ENCODE measurements at places on chromosomes 11 and 22.

DNA sequence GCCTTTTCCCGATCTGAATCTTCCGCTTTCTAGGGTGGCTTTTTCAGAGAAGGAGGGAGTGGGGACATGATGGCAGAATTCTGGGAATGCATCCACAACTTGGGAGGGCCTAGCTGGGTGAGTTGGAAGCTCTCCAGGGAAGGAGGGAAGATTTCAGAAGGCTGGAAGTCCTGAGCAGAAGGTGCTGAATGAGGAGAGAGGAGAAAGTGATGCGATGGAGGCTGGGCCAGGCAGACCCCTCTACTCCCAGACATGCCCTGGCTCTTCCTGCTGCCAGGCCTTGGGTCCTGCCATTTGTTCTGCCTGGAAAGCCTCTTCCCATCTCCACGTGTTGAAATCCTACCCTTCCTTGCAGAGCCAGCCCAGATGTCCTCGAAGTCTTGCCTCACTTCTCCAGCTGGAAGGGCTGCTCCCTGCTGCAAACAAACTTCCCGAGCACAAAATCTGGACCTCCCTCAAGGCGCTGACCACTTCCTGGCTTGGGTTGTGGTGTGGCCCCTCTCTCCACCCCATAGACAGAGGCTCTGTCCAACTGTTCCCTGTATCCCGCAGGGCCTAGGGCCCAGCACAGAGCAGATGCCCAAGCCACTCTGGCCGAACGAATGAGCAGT, 16.8 kb downstream of the LRRC32 start:
- DNase-seq = no peak

DNA sequence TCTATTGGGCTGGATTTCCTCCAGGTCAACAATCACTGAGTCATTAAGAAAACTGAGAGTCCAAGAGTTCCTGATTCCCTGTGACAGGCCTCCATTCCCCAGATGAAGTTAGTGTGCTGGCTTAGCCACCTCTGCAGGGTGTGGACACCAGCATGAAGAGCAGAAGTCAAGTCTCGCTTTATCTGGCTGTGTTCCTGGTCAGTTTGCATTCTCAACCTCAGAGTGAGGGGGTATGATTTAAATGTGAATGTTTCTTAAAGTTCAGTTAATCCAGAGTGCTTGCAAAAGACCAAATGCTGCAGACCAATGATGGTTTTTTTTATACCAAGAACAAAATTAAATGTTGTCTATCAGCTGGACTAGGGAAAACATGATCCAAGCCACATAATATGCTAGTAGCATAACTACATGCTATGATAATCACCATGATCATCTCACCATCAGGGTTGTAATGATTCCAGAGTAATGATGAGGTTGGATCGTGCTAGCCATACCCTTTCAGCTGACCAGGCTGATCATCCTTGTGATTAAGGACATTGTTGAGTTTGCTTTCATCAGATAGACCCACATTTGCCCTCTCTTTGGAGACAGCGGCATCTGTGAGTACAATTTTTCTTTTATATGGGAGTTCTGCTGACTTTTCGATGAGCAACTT, 145.8 kb upstream of the ARHGAP20 start:
- no peak for DNase-seq

DNA sequence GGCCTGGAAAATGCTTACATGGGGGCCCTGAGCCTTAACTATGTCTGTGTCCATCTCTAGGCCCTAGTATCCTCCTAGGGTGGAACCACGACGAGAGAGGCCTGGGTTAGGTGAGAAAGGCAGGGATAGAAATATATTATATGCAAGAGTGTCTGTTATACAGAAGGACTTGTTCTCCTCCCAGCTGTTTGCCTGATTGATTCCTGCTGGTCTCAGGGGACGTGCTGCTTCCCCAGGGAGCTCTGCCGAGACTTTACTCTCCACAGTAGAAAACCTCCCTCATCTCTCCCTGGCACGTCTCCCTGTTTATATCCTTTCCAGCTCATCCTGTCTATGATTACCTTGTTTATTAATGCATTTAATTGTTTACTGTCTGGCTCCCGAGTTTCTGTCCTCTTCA, 132.6 kb downstream of the MIAT start:
- DNase-seq = no peak

DNA sequence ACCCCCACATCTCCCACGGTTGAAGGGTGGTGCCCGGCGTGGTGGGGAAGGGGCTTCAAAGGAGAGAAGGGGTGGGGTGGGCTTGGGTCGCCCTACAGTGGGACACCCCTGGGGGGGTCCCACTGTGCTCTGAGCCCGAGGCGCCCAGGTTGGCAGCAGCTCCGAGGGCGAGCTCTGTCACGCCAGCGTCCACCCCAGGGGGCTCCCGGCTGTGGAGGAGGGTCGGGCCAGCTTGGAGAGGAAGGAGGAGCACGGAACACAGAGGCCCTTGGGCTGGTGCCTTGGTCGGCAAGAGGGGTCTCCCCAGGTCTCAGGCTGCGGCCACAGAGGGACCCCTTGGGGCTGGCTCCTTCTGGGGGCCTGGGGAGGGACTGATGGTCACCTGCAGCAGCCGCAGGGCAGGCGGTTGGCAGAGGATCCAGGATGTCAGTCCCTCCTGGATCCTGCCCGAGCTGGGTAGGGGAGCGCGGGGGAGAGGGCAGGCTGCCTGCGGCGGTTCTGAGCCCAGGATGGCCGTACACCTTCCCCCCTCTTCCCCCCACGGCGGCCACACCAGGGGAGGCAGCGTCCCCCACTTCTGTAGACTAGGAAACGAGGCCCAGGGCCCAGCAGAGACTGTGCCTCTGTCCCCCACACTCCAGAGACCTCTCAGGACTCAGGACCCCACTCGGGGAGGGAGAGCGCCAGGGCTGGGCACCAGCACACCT, 788 bp downstream of the MUC6 start:
- DNase-seq = no peak

- no peak for DNase-seq
These were observed 589.5 kb downstream of the OPCML start for GRCh38 chr11:132942611-132943356.

DNA sequence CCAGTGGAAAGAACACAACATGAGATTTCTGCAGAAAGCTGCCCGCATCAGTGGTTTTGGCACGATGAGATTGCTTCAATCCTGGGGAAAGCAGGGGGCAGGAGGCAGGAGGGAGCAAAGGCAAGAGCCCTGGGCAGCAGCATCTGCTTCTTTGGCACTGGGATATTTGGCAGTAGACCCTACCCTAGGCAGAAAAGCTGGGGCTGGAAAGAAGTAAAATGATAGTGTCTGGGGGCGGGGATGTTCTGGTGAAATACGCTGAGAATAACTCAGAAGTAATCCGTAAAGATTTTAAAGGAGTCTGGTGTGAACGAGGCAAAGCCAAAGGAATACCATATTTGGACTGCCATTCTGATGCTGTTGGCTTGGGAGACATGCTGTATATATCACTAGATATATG, 62.0 kb downstream of the FAM76B start:
- no peak for DNase-seq

- DNase-seq = no peak
These were observed 24.6 kb downstream of the MOV10L1 start for GRCh38 chr22:50114221-50115021.

GRCh38 chr11:74142624-74143023, 28.2 kb downstream of the C2CD3 start:
- DNase-seq = no peak

DNA sequence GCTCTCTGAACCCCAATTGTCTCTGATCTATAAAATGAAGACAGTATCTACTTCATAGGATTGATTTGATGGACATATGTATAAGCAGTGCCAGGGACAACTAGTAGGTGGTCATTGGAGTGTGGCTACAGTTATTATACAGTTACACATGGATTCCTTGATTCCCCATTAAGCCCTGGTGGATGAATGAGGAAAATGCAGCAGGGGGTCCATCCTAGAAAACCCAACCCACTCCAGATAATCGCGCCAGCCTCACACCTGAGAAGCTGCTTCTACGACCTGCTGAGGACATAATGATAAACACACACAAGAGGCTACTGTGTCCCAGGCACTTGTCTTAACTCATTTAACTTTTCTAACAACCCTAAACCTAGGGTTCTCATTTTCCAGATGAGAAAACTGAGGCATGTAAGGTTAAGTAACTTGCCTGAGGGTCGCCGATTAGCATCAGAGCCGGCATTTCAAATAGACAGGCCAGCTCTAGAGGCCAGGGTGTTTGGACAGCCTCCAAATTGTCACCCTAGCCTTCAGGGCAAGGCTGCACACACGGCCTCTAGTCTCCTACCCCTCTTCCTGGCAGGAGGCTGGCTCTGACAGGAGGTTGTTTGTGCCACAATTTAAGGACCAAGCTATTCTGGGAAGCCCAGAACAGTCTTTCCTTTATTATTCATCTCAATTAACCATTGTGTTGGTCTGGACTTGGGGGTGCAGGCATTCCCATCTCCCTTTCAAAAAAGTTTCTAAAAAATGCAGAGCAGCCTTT, 3.8 kb upstream of the C11orf91 start:
- no peak for DNase-seq

DNA sequence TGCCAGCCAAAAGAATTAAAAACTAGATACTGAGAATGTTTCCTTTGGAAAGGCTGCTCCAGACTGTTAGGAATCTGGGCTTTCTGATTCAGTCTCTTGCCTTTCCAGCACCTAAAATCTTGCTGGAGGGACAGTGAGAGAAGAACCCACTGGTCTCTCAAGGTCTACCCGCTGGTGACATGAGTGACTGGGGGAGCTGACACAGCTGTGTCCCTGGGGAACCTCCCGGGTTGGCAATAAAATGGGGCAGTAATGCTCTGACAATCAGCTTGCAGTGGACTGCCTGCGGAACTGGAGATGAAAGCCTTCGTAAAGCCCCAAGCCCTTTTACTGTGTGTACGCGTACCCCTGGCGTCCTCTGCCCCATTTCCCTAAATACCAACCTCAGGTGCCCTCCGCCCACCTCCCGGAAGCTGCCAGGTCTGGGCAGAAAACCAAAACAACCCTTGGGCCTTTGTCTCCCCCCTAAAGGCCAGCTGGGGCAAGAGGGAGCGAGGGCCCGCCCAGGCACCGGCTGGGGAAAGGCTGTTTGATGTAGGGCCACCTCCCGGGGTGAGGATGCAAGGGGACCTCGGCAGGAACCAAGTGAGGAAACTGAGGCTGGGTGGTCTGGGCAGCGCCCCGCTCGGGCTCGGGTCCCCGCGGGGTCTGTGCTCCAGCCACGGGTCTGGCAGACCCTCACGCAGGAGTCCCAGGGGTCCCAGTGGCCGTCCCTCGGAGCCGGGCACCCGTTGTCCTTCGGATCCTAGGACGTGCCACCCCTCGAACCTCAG, 741 bp downstream of the CARS1 start:
- no peak for DNase-seq

DNA sequence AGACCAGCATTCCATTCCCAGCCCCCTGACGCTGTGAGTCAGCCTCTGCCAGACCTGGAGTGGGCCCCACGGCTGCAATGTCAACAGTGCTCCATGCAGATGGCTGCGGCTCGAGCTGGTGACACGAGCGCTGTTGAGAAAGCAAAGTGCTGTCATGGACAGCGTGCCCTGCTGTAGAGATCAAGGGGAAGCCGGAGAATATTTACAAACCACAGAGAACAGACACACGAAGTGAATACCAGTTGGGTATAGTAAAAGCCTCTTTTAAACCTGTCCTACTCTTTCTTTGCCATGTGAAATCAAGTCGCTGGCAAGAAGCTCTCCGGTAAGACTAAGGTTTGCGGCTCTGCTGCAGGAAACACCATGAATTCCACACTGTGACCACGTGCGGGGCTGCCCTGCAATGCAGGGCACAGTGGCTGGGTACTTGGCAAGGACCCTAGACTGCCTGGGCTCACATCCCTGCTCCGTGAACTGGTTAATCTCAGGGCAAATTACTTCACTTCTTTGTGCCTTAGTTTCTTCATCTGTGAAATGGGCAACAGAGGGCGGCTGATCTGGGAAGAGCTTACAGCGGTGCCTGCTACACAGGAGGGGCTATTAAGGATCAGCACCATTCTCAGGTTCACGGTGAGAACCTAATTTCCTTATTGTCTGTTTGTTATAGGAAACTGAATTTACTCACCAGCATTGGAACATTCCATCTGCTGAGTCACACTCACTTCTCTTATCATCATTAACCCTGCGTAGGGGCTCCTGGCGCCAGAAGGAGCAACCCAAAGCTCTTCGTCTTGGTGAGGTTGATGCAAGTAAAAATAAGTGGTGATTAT, 27.8 kb upstream of the ELFN2 start:
- DNase-seq = no peak

GRCh38 chr11:57380975-57381374, at the start of gene PRG3:
TSS of gene PRG3 (minus strand) at chr11:57381150. CDS start at chr11:57380708, 442 bp downstream.
- no peak for DNase-seq

DNA sequence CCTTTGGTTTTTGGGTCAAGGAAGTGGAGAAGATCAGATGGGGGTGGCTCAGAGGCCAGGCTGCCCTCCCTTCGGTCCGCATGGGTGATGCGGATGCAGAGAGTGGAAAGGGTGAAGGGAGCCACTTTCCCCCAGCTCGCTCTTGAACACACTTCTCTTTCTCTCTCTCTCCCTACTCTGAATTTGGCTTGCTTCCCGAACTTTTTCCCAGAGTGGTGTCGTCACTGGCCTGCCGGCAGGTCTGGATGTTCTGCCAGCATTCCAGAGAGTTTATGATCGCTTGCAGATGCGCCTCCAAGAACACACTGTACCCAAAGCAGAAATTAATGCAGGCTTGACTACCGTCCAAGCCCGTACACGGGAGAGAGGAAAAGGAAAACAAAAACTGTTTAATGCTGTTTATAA, 103.2 kb downstream of the ZBTB16 start:
- DNase-seq = peak; percentile 17

- DNase-seq = no peak
These were observed 209.8 kb upstream of the RAG2 start for GRCh38 chr11:36807871-36808270.

- DNase-seq = no peak
These were observed 6.7 kb upstream of the CCDC90B start for GRCh38 chr11:83292709-83293456.

DNA sequence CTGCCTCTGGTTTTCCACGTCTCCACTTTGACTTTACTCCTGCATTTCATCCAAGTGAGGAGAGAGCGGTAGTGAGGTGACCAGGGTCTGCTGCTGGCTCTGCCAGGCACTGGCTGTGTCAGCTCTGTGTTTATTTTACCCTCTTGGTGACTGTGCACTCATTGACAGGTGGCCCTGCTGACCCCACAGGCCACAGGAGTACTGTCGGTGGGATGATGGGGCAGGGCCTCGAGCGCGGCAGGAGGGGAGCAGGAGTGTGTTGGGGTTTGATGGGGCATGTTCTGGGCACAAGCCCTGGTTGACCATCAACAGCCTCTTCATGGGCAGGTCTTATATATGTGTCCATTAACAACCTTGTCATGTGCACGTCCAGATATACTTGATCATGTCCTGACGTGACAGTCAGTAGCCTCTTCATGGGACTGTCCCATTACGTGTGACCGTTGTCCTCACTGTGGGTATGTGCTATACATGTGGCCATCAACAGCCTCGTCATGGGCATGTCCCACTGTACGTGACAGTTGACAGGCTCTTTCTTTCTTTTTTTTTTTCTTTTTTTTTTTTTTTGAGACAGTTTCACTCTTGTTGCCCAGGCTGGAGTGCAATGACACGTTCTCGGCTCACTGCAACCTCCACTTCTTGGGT, 31.4 kb upstream of the ACR start:
- DNase-seq = no peak

DNA sequence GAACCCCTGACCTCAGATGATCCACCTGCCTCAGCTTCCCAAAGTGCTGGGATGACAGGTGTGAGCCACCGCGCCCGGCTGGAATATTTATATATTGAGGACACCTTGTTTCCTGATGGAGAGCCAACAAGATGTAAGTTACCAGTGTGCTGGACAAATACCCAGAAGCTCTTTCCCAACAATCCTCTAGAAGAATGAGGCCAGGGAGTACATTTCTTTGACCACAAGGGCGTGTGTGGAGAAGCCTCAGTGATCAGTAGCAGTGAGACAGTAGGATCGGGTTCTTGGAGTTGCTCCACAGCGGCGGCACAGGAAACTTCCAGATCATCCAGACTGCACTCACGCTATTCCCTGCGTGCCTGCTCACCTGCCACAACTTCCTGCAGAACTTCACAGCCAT, 10.3 kb upstream of the POLA2 start:
- no peak for DNase-seq
